ENCODE measurements at places on chromosomes 3 and 15.

DNA sequence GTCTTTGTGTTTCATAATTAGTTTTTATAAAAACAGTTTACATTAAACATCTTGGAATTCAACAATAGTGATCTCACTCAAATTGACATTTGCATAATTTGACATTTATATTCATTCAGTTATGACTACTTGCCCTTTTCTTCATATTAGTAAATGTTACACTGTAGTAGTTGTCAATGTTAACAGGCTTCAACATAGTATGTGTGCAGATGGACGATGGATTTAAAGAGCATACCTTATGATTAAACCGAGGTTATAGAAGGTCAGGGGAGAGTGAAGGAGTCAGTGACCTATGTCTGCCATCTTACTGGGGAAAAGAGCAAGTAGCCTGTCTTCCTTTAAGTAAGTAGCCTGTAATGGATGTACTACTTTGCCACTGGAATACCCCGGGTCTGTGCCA, 8.5 kb upstream of the CCNB2 start:
- DNase-seq = no peak

DNA sequence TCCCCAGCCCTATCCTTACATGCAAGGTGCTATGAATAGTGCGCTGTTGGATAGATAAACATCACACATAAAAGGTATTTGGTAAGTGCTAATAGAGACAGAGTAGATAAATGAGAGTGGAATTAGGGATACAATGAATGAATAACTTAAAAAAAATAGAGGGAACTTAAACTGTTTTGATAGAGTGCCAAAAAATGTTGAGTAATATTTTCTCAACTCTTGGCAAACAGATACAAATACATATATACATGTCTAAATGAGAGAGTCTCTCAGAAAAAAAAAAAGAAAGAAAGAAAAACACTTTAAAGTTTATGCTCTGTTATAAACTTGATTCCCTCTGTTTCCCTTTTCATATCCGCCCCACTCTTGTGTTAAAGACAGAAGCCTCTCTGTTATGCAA, 667.4 kb downstream of the ROBO2 start:
- no peak for DNase-seq

DNA sequence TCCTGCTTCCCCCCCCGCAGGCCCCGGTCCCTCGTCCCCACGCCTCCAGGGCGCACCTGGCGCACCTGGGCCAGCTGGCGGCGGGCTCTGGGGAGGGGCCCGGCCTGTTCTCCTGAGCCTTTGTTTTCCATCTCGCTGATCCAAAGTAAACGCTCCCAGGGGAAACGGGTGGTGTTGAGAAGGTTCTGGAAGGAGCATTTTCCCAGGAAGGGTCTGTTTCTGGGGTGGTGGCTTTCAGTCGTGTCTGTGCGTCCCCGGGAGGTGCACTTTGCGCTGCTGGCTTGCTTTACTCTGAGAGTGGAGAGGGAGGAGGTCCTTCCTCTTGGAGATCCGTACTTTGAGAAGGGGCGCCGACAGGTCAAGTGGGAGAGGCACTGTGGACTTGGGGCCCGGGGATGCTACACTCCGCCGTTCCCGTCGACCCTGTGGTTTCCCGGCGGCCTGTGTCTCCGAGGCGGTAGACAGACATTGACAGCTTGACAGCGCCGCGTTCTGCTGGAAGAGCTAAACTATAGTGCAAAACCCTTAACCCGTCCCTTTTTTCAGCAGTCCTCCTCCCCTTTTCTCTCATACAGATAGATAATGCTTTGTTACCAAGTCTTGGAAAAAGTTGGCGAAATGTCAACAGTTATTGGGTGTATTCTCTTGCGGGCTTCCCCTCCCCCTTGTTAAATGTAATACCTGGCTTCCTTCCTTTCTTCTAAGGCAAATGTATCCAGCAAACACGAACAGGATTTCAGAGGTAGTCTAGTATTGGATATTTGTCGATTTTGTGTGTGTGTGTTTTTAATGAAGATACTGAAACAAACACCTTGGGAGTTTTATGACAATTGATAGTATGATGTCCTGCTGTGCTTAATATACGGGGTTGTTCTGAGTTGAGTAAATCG, 6.5 kb downstream of the TPM1 start:
- peak; percentile 12 for DNase-seq

GRCh38 chr15:35696767-35697231, 150.8 kb upstream of the DPH6 start:
- no peak for DNase-seq

GRCh38 chr3:63892773-63893352, 19.3 kb downstream of the SCAANT1 start:
- DNase-seq = no peak

DNA sequence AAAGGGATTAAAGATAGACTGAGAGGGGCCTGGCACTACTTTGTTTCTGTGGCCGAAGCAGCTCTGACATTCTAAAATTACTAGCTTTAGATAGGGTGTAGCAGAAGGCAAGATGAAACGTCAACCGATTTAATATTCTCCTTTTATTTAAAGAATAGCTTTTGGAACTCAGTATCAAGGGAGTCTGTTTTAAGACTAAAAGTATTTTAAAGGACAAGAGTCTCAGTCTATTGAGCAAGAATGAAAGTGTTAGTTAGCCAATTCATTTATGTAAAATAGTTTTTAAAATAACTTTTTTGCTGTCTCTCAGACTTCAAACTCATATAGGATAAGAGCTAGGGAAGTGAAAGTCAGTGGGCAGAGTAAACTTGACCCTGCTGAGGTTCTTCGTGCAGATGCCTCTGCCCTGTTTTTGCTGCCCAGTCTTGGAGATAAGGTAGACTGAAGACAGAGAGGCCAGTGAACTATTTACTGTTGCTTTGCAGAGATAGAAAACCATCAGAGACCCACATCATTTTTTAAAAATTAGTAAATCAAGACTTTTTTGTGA, 1090.9 kb downstream of the ROBO2 start:
- no peak for DNase-seq

- DNase-seq = no peak
These were observed 55.6 kb downstream of the RASA2 start for GRCh38 chr3:141542202-141542969.

- DNase-seq = no peak
These were observed 193.1 kb downstream of the NR1D2 start for GRCh38 chr3:24137958-24138875.

DNA sequence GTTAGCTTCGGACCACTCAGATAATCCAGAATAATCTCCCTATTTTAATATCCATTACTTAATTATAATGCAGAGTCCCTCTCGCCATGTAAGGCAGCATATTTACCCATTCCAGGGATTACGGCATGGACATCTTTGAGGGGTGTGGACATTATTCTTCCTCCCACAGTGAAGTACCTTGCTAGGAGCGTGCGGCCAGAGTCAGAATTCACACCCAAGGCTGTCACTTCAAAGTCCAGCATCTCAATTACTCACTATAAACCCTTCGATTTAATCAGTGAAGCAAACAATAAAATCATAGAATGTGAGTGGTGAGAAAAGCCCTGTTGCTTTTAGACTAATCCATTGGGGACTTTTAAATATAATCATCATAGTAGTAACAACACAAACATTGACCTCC, 11.6 kb downstream of the SEMA6D start:
- DNase-seq = no peak

- DNase-seq = no peak
These were observed 141.8 kb upstream of the CFAP20DC start for GRCh38 chr3:59191651-59192050.

Data from stimulated activated CD8-positive, alpha-beta memory T cell treated with anti-CD3 and anti-CD28 coated beads, Interleukin-15, amount 100 ng/mL, for 24 hours (primary cell).